Chondrocyte (in vitro differentiated cells): ENCODE measurements at places on chromosomes 7 and 10. TPM values are rescaled to one million over a fixed set of nuclear protein-coding genes. Genes with fewer than 3 reads are reported as not detected.

GRCh38 chr7:1942941-1943289 lies 272.8 kb downstream of the ELFN1 start:
- no peaks in the 10 kb centered on the region for H3K27me3 ChIP-seq
- peaks cover 8% of the 10 kb centered on the region for H3K4me1 ChIP-seq
- H3K36me3 ChIP-seq: peaks cover 2% of the 10 kb centered on the region
- DNase-seq: no peak
- no peak overlapping the region for H3K4me3 ChIP-seq
- H3K27ac ChIP-seq: no peak overlapping the region

- H3K4me1 ChIP-seq: peaks cover 5% of the 10 kb centered on the region
- no peaks in the 10 kb centered on the region for H3K36me3 ChIP-seq
- DNase-seq: no peak
- H3K27me3 ChIP-seq: peaks cover 12% of the 10 kb centered on the region
- no peak overlapping the region for H3K27ac ChIP-seq
- H3K4me3 ChIP-seq: no peak overlapping the region
Observed at GRCh38 chr7:39433550-39433949, 132.7 kb upstream of the YAE1 start.

- no peak overlapping the region for H3K4me3 ChIP-seq
- H3K27me3 ChIP-seq: no peaks in the 10 kb centered on the region
- H3K36me3 ChIP-seq: no peaks in the 10 kb centered on the region
- no peak overlapping the region for H3K27ac ChIP-seq
- peaks cover 3% of the 10 kb centered on the region for H3K4me1 ChIP-seq
- no peak for DNase-seq
Observed at GRCh38 chr7:24842449-24843241, 85.4 kb upstream of the GSDME start.

DNA sequence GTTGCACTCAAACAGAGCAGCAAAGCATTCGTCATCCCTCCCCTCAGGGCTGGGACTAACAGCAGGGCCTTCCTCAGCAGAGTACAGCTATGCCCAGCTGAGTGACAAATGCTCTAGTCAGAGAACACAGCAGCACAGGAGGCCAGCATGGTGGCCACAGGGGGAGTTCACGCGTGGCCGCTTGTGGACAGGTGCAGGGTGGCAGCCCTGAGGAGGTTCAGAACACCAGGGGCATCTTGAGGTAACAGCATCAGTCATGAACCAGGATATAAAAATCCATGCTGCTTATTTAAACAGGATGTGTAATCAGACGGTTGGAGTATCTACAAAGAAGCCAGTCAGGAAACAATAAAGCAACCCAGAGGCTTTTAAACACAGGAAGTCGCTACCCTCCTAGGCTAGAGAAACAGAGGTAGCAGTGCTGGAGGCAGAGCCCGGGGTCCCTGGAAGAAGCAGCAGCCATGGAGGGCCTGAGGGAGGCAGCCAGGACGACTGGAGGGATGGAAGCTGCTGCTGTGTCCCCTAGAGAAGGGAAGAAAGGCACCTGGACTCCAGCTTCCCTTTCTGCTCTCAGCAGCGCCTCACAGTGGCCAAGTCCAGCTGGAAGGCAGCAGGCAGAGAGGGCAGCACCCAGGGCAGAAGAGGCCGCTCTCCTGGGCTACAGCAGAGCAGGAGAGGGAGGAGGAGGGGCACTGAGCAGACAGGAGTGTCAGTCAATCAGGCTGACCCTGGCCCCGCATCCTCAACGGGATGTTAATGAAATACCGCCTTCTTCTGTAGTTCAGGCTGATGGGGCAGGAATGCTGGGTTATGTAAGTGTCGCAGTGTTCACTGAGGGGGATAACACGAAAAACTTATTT lies 70.8 kb upstream of the UCN3 start:
- no peak for DNase-seq
- peaks cover 9% of the 10 kb centered on the region for H3K4me1 ChIP-seq
- H3K36me3 ChIP-seq: no peaks in the 10 kb centered on the region
- H3K27ac ChIP-seq: no peak overlapping the region
- H3K4me3 ChIP-seq: no peak overlapping the region
- no peaks in the 10 kb centered on the region for H3K27me3 ChIP-seq

DNA sequence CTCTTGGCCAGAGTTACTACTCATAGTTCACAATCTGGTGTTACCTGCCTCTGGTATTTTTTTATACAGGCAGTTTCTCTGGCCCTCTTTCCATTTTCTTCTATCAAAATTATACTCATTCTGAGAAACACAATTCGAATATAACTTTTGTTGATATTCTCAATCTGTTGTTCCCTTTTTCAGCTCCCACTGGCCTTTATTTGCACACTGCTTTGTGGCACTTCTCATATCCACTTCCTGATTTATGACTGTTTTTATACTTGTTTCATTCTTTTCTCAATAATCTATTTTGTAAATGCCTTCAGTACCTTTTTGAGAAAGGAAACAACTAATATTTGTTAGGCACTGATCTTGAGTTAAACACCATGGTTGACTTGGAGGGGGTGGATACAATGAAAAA lies 93.8 kb upstream of the HDAC9 start:
- H3K4me1 ChIP-seq: peaks cover 18% of the 10 kb centered on the region
- H3K27ac ChIP-seq: no peak overlapping the region
- H3K36me3 ChIP-seq: no peaks in the 10 kb centered on the region
- no peaks in the 10 kb centered on the region for H3K27me3 ChIP-seq

DNA sequence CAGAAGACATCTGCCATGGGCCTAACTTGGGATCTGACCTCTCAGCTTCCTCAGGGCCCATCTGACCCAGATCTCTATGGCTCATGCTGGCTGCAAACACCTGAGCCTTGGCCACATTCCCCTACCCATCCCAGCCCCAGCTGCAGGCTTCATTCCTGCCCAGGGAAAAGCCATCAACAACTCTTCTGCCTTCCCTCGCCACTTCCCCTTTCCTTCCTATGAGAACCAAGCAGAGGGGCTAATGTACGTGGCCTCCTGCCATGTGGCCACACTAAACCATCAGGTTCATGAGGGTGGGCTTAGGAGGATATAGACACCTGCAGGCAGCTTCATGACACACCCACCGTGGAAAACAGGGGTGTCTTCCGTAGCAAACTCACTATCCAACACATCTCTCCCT lies 312.2 kb downstream of the GALNT17 start:
- H3K4me3 ChIP-seq: no peak overlapping the region
- H3K27me3 ChIP-seq: no peaks in the 10 kb centered on the region
- DNase-seq: no peak
- H3K36me3 ChIP-seq: peaks cover 11% of the 10 kb centered on the region

- peak; percentile 49 for DNase-seq
- peaks cover 13% of the 10 kb centered on the region for H3K36me3 ChIP-seq
- H3K27me3 ChIP-seq: peaks cover 53% of the 10 kb centered on the region
Observed at GRCh38 chr7:128192497-128193142, 48.5 kb upstream of the LEP start.

Gene EBF3
- total RNA-seq: 2.2 TPM in 1 of 3 replicates, not detected in the others

DNA sequence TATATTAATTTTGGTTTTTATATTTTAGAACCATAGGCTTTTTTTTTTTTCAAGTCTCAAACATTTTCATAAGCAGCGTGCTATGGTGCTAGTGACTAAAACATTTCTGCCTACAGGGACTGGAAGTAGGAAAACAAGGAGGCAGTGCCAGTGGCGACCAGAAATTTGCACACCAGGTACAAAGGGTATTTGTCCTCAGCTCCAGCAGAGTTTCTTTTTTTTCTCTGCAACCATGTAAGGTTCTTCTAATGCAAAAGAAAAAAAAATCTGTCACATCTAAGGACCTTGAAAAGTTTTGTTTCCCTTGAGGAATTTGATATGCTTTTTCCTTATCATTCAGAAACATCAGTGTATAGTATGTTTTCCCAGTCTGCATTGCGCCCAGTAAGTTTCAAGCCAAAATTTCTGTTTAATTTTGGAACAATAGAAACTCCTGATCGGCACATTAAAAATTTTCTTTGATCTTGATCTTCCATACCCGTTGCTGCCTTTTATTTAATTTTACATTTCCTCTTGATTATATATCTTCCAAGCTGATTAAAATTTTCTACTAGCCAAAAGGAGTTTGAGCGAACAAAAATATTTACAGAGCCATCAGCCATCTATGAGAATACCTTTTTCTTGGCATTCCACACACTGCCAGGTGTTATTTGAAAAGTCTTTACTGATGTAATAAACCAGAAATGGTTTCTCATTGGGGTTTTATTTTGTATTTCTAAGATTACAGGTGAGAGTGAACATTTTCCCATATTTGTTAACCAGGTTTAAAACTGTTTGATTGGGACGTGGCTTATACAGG lies 956 bp upstream of the KLHDC10 start:
- H3K4me3 ChIP-seq: peak overlapping the region; percentile 96
- no peak for DNase-seq
- H3K36me3 ChIP-seq: no peaks in the 10 kb centered on the region
- H3K27me3 ChIP-seq: no peaks in the 10 kb centered on the region
